Fibroblast of mammary gland (primary cell): ENCODE measurements at places on chromosomes 2 and 18.

DNA sequence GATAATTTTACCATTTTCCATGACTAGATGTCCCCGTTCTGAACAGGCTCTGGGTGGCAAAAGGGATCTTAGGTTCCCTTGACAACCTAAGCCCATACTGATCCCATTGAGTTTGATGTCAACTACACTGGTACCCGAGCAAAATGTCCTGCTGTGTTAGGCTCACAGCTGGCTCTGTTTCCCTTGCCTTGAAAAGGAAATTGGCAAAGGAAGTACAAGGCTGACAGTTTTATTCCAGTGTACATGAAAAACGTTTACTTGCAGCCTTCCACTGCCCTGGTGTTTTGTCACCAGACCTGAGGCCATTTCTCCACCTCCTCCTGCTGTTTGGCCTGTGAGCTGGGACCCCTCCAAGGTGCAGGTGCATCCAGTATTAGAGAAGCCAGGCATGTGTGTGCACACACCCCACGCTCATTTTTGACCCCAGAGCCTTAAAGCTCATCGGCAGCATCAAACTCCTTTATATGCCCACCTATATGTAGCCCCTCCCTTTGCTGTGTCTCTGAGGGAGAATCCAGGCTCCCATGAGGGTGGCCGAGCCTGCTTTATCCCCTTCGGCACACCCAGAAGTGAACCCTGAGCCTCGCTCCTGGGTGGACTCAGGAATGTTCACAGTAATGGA, 171.3 kb downstream of the NDUFA10 start:
- no peak for DNase-seq

DNA sequence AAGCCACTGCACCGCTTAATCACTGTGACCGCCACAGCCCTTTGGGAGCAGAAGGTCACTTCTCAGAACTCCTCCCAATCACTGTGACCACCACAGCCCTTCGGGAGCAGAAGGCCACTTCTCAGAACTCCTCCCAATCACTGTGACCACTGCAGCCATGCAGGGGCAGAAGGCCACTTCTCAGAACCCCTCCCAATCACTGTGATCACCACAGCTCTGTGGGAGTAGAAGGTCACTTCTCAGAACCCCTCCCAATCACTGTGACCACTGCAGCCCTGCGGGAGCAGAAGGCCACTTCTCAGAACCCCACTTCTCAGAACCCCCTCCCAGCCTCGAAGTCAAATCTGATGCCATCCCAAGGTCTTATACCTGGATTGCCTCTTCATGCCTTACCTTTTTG, 56.8 kb upstream of the DAPL1 start:
- DNase-seq, result no peak

GRCh38 chr2:167750675-167751074, 496.7 kb downstream of the STK39 start:
- DNase-seq, result no peak

DNA sequence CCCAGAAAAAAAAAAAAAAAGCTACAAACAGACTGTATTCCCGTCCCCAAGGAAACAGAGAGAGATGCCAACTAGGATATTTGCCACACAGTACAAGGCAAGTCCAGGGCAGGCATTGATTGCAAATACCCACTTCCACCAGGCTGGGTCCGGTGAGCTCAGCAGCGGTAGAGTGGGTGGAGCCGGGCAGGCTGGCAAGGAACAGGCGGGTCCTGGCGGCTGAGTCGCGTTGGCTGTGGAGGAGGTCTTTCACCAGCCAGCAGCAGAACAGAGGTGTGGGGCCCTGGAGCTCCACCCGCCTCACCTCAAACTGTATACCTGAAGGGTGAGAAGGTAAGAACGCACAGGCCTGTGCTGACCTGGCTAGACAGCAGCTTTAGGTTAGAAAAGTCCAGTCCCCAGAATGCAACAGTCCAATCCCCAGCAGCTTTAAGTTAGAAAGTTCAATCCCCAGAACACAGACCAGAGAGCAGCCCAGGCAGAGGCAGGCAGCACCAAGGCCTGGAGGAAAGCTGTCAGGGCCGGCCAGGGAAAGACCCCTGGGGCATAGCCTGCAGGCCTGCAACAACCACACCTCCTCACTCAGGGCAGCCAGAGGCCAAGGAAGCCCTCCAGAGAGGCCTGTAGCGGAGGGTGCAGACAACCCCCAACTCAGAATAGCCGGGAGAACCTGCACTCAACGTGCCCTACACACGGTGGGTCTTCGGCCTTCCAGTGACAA, 21.9 kb upstream of the MTERF4 start:
- no peak for DNase-seq

DNA sequence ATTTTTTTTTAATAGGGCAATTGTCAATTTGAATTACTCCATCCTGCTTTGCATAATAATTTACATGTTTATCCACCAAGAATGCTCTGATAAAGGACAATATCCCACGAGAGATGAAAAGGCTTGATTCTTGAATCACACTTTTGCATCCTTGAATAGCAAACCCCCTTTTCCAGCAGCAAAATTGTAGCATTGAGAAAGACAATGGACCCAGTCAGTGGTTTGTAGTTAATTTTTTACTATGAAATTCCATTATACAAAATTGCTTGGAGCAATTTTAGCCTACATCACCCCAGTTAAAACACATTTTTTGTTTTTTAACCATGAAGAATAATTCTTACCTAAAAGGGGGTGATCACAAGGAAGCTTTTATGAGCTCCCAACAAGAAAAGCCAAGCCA, 255.1 kb downstream of the RND3 start:
- DNase-seq, result no peak

DNA sequence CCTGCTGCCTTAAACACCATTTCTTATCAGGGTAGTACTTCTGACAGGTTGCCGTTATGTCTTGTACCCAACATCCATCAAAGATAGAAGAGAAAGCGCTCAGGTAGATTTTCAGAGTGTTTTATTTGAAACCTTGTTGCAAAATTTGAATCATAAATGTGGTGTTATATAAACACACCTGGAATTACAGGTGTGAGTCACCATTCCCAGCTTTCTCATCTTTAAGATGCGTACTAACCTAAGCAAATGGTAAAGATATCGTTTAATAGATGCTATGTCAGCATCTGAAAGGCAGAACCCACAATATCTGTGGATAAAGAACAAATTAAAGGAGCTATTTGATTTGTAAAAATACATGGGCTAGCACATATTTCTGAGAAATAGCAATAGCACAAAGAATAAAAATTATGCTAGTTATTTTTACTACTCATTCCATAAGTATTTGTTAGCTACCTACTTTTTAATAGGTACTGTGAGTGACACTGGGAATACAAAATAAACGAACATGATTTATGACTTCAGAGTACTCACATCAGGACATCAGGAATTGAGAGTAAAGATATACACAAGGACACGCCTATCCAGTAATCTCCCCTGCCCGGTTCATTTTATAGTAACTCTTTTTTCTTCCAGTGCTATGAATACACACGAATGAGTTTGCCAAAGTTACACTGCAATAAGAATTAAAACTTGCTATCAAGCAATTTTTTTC, 193.8 kb downstream of the RBM43 start:
- DNase-seq, result no peak
